ENCODE measurements at places on chromosomes 13 and 19.

DNA sequence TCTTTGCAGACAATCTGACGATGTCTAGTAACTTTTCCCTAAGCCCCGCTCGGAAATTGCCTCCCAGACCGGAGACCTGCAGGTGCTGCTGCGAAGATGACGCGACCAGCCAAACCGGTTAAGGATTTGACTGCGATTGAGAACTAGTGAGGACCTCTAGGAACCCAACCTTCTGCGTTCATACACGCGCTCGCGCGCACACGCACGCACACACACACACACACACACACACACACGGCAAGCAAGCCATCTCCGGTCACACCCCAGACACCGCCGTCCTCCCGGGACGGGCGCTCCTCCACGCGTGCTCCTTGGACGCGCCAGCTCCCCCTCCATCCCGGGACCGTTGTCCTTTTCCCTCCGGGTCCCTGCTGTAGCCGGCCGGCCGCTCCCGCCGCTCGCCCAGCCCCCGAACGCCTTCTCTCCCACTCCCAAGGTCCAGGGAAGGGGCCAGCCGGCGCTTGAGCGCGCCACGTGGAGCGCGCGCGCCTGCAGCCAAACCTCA lies 1.2 kb downstream of the TBC1D4 start:
- DNase-seq: peak; percentile 19

DNA sequence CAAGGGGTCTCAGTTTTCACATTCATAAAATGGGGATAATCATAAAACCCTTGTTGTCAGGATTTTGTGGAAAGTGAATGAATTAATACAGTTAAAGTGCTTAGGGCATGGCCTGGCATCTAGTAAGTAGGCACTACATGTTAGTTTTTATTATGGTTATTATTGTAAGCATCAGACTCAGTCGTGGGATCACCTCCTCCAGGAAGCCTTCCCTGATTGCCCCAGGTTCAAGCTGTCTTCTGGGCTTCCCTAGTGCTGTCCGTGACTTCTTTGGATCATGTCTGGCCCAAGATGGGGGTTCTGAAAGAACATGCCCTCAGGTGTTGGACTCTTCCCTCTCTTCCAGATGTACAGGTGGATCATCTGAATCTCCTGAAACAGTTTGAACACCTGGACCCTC lies 10.7 kb downstream of the NUCB1 start:
- no peak for DNase-seq

DNA sequence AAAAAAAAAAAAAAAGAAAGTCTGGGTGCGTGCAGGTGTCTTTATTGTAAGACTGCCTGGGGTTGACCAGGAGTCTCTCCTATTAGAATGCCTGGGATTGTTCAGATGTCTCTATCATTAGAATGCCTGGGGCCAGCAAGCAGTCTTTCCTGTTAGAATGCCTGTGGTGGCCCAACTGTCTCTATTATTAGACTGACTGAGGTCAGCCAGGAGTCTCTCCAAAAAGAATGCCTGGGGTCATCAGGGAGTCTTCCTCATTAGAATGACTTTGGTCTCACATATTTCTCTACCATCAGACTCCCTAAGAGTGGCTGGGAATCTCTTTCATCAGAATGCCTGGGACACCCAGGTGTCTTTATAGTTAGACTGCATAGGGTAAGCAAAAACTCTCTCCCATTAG lies 1577.5 kb downstream of the UQCRFS1 start:
- DNase-seq: no peak

DNA sequence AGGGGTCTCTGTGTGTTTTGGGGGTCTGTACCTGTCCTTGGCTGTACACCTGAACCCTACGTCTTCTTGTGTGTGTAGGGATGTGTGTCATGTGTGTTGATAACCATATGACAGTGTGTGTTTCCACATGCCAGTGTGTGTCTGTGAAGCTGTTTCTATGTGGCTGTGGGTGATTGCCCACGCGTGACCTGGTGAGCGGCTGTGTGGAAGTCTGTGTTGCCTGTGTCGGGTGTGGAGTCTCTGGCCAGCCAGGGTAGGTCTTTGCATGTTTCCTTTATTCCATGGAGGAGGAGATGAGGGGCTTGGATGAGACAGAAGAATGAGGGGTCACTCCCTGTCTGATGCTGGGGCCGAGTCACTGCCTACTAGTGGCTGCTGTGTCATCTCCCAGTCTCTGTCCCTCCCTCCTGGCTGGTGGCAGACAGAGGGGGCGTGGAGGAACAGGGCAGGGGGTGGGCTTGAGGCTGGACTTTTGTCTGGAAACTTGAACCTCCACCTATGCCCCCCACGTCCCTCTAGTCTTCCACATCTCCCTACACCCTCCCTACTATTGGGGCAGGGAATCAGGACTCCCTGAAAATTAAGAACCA lies 2.8 kb upstream of the FOSB start:
- no peak for DNase-seq

GRCh38 chr19:35034005-35034502 lies 3.8 kb downstream of the SCN1B start:
- no peak for DNase-seq

- no peak for DNase-seq
Measured at GRCh38 chr13:75455962-75456361, 26.0 kb downstream of the TBC1D4 start.

DNA sequence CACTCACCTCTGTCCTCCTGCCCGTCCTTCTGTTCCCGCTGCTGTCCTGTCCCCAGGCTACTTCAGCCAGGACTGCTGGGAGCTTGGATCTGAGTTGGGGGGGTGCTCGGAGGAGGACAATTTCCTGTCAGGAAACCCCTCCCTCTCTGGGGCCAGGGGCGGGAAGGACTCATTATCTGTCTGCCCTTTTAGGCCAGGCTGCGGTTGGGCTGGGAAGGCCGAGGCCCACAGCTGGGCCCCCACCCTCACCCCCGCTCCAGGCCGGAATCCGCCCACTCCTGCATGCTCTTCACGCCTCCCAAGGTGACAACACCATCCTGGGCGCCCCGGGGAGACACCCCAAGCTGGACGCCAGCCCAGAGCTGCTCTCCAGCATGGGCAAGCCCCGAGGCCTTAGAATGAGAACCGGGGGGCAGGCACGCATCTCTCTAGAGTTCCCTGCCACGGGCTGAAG lies at the start of gene EXOC3L2:
EXOC3L2 (minus strand) TSS at position 74 of the 454 bp plus-strand sequence. CDS start 6,362 bp downstream, outside the sequence.
- no peak for DNase-seq

DNA sequence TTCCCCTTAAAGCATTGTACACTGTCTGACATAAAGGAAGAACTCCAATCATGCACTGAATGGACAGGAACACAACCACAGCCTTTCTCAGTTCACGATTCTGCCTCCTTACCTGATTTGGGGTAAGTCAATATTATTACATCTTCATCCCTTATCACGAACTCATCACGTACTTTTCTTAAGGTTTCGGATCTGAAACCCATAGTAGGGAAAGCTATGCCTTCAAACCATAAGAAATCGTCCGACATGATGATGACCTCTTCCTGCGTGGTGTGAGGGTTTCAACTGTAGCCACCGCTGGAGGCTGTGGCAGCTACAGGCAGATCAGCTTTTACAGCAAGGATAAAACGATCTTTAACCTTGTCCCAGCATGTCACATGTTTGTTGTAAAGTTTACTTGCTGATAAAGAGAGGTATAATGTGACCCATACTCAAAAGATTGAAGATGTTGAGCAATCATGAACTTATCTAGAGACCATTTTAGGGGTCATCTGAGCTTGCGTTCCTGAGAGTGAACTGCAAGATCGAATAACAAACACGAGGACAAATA lies at the start of gene SULT2A1:
SULT2A1 (minus strand) TSS at position 306 of the 550 bp plus-strand sequence; CDS start at position 248, 58 bp downstream.
- no peak for DNase-seq

DNA sequence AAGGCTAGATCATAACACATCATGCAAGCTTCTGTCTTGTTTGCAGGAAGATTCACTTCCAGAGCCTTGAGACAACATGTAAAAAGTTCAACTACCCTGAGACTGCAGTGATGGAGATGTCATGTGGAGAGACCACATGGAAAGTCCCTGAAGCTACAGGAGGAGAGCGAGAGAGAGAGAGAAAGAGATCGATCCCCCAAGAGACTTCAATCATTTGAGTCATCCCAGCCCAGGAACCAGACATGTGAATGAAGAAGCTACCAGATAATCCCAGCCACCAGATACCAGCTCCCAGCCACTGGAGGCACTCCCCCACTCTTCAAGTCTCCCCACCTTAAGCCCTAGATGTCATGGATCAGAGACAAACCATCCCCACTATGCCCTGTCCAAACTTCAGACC lies 10.7 kb upstream of the EVI5L start:
- no peak for DNase-seq

DNA sequence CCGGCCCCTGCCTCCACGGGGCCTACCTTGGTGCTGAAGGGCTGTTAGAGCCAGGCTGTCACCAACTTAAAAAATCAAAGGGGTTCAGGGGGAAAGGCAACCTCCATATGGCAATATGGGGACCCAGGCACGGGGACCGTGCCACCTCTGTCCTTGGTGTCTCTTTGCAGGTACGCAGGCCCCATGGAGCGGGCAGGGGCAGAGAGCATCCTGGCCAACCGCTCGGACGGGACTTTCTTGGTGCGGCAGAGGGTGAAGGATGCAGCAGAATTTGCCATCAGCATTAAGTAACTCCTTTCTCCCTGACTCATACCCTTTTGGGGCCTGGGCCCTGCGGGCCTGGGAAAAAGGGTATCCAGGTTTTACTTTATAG lies 39.6 kb upstream of the ADGRE1 start:
- no peak for DNase-seq

GRCh38 chr13:36917311-36917710 lies 2.7 kb downstream of the SMAD9 start:
- no peak for DNase-seq

GRCh38 chr13:33110713-33111413 lies 94.6 kb downstream of the KL start:
- no peak for DNase-seq

All from NCI-H1694 (cell line).